Activated CD8-positive, alpha-beta memory T cell treated with anti-CD3 and anti-CD28 coated beads for 4 hours (primary cell): ENCODE measurements at places on chromosomes 12 and 14.

GRCh38 chr12:12592930-12593329, 18.7 kb upstream of the CREBL2 start:
- no peak for DNase-seq

DNA sequence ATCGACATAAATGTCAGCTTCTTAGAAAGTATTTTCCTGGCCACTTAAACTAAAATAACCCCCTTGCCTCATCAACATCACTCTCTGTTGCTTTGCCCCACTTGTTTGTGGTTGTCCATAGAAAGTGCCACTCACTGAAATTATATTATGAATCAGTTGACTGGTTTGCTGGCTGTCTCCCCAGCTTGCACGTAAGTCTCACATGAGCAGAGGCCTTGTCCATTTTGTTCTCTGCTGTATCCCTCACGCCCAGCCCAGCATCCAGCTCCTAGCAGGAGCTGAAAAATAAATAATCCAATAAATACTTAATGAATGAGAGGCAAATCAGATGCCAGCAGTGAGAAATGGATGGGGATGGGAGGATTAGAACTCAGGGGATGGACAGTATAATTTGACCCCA, 159.3 kb downstream of the KSR2 start:
- no peak for DNase-seq

GRCh38 chr12:82425241-82425640, 66.9 kb downstream of the METTL25 start:
- DNase-seq, result no peak

- DNase-seq, result no peak
Observed at GRCh38 chr14:92121207-92121669, 268 bp downstream of the NDUFB1 start.

- DNase-seq, result no peak
Observed at GRCh38 chr14:64279704-64280668, 14.2 kb downstream of the ESR2 start.

DNA sequence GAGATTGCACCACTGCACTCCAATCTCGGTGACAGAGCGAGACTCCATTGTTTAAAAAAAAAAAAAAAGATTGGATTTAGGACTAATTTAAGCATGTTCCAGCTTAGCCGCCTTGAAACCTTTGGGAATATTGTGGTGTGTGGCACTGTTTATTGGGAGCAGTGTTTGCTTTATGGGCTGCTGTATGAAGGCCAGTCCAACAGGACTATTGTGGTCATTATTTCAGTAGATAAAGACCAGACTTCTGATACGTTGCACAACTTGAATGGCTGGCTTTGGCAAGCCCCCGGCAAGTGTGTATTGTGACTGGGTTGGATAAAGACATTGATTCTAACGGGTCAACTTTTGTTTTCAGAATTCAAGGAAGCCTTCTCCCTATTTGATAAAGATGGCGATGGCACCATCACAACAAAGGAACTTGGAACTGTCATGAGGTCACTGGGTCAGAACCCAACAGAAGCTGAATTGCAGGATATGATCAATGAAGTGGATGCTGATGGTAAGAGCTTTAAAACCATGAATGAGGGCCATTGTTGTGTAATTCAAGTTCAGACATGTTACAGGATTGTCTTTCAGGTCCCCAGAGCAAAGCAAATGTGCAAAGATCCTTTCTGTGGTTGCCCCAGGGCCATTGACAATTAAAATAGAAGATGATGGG, 4.2 kb downstream of the CALM1 start:
- no peak for DNase-seq

GRCh38 chr12:116718655-116719454, 19.0 kb downstream of the SPRING1 start:
- DNase-seq, result no peak

DNA sequence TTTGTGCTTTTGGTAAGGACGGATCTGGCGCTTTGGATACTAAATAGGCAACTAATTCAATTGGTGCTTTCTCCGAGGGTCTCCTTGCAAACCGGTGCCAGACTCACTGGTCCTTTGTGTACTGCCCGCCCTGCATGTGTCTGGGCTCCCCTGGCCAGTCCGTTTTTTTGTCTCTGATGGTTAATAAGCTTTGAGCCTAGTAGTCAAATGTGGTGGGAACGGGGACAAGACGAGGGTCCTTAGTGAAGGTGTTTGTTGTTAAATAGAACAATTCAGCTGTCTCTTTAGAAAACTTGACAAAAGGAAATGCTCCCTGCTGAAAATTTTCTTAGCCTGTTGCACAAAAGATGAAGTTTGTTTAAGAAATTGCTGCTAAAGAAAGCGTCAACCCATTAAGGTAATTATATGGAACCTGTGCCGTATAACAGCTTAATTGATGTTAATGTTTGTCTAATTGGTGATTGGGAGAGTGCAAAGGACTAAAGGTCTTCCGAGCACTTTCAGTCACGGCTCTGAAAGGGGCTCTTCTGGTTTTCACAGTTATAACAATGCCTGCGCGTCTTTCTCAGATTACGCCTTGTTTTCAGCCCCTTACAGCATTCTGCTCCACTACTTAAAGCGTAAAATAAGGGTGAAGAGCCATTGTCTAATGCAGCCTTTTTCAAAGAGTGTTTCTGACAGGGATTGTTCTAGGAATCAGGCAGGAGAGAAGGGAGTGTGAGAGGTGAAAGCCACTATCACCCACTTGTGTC, 537.4 kb downstream of the PRKD1 start:
- DNase-seq, result no peak

DNA sequence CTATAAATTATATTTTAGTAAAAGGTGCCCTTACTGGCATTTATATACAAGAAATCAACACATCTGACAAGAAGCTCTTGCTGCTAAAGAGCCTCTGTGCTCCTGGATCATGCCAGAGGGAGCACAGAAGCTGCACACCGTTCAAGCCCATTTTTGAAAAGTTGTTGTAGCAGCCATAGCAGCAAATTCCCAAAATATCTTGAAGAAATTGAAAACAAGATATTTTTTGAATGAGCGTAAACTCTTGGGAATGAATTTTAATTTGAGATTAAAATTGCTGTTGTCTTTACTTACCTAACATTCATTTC, 540 bp upstream of the CLEC2D start:
- no peak for DNase-seq

DNA sequence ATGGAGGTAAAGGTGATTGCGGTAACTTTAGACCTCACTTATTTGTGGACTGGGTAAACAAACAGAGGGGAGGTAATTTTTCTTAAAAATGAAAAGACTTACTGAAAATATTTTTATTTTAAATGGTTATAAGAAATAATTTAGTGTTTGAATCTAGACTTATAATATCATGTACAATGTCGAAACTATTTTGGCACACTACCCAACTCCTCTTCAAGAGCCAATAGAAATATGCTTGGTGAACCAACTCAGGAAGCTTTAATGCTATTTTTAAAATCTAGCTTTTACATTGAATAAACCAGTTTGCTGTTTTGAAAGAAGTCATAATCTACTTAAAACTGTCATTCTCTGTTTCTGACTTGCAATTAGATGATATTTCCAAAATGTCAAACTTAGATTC, 175.8 kb upstream of the NPAS3 start:
- no peak for DNase-seq

- no peak for DNase-seq
Observed at GRCh38 chr12:76030341-76031080, 1.1 kb downstream of the PHLDA1 start.

DNA sequence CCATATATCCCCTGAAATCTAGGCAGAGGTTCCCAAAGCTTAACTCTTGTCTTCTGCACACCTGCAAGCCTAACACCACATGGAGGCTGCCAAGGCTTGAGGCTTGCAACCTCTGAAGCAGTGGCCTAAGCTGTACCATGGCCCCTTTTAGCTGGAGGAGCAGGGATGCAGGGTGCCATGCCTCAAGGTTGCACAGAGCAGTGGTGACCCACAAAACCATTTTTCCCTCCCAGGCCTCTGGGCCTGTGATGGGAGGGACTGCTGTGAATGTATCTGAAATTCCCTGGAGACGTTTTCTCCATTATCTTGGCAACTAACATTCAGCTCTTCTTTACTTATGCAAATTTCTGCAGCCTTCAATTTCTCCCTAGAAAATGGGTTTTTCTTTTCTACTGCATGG, 210.0 kb upstream of the KITLG start:
- no peak for DNase-seq

- no peak for DNase-seq
Observed at GRCh38 chr14:85233756-85234155, 296.2 kb upstream of the FLRT2 start.

- DNase-seq, result no peak
Observed at GRCh38 chr14:86331341-86331740, 801.4 kb downstream of the FLRT2 start.

DNA sequence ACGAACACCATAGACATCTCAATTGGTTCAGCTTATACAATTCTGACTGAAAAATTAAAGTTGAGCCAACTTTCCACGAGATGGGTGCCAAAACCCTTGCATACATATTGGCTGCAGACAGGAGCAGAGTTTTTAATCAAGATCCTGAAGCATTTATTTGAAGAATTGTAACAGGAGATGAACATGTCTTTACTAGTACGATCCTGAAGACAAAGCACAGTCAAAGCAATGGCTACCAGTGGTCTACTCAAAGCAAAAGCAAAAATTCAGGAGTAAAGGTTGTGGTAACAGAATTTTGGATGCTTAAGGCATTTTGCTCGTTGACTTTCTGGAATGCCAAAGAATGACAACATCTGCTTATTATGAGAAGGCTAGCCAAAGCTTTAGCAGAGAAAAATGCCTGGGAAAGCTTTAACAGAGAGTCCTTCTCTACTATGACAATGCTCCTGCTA, 20.7 kb downstream of the ZDHHC17 start:
- no peak for DNase-seq

DNA sequence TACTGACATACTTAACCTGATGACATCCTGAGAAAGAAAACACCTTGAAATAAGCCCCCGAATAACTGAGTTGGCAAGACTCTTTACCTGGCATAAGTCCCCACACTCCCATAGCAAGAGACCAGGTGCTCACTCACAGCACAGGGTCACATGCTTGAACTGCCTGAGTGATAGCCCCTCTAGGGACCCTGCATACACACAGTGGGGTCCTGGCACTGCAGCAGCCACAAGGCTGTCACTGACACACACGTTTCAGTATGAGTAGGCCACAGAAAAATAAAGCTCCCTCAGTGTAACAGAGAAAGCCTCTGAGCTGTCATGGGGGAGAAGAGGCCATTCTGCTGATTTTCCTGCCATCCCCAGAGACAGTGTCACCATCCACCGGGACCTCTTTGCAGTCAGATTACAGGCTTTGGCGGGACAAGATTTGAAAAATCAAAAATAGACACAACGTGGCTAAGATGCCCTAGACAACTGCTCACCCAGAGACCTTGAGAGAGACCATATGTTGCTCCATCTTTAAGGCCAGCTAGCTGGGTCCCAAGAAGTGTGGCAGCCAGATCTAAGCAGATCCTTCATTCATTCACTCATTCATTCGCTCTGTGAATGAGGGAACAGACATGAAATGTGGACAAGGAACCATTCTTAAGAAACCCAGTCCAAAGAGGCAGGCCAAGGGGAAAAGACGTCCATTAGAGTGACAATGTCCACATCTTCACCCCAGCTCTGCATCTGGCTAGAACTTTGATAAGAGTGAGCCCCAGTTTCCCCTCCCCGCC, 1.6 kb downstream of the SCARB1 start:
- no peak for DNase-seq

GRCh38 chr12:28223858-28224257, 33.6 kb downstream of the CCDC91 start:
- no peak for DNase-seq

- no peak for DNase-seq
Observed at GRCh38 chr14:81303258-81303935, 82.6 kb upstream of the GTF2A1 start.

DNA sequence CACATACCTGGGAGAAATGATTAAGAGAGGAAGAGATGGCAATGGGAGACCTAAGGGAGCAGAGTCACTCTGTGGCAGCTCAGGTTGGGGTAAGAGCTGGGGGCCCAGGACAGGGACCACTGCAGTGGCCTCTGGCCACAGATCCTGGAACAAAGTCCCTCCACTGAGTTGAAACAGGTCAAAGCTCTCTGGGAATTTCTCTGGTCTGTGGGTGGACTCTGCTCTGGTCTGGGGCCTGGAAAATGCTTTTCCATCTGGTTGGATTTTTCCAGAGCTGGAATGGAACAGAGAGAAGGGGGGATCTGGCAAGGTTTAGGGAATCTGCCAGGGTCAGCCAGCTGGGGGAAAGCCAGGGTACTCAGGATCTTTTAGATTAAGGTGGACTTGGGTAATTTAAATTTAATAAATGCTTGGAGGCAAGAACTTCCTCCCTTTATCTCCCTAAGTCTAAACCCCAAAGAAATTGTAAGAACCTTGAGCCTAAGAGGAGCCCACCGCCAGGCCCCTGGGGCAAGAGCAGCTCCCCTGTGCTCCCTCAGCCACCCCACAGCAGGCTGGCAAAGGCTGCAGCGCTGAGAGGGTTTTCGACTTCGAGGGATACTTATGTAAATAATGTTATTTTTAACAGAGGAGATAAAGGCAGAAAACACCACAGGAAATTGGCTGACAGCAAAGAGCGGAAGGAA, 3.7 kb downstream of the HOXC10 start:
- DNase-seq, result no peak

DNA sequence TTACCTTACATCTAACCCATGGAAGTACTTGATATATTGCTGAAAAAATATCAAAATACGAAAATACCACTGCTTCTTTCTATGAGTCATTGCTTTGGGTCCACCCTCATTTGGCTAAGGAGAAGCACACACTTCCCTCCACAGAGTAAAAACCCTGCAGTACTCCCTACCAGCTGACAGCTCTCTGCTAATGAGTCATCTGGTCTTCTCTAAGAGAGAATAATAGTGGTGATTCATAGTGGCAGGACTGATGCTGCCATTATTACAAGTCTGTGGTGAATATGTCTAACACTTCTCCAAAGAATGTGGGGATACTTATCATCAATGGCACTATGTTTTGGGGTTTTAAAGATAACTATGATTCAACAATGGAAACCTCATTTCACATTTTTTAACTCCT, 90.7 kb downstream of the PPFIA2 start:
- no peak for DNase-seq

GRCh38 chr12:109274381-109274780, 34.7 kb downstream of the FOXN4 start:
- DNase-seq, result no peak

- DNase-seq, result no peak
Observed at GRCh38 chr12:42407306-42407705, 81.3 kb downstream of the PPHLN1 start.

DNA sequence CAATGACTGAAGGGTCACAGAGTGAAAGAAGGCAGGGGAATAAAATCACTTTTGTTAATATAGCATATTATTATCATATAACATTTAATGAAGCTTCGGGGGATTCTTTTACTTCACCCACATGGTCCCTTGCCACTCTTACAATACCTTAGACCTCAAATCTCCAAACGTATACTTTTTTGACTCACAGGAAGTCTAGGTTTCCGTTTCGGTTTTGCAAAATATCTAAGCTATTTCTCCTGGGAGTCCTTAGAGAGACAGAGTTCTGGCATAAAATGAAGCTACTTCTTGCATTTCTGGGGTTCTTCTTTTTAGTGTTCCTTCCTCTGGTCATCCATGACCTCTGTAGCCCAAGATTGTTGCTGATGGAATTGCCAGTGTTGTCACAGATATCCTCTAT, 590.5 kb upstream of the ATP2B1 start:
- DNase-seq, result no peak

- DNase-seq, result no peak
Observed at GRCh38 chr12:42283739-42284138, 42.2 kb downstream of the ZCRB1 start.
